ENCODE measurements at places on chromosomes 16 and 17.

- DNase-seq = no peak
Measured at GRCh38 chr17:5181509-5182305, 10.0 kb downstream of the ZNF594 start.

DNA sequence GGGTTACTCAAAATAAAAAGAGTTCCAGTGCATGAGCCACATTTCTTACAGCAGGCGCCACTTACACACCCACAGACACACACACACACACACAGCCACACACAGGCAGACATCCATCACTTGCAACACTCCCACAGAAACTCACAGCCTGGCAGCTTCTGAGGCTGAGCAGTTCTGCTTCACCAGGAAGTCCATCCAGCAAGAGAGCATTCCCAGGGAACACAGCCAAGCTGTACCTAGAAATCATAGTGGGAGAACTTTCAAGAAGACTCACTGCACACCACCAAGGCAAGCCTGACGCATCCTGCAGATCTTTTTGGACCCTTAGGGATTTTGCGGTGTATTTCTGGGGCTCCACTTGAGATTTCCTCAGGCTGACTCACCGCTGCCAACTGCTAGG is 140.9 kb upstream of the WSB1 start:
- DNase-seq = no peak

DNA sequence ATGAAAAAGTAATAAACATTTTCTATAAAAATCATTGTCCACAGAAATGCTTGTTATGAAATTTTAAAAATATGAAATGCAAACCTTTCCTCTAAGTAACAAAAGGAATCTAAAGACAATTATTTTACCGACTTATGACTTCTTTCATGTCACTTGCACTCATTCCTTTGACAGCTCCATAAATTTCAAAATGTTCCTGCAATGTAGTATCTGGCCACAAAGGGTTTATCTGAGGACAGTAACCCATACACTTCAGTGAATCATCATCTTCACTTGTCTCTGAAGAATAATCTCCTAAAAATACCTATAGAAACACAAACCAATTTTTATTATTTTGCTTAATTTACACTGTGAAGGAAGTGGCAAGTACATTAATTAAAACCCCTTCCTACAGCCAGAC is 25.6 kb upstream of the ABCA10 start:
- DNase-seq = no peak

- no peak for DNase-seq
Measured at GRCh38 chr17:82171750-82172375, 40.8 kb downstream of the CCDC57 start.

DNA sequence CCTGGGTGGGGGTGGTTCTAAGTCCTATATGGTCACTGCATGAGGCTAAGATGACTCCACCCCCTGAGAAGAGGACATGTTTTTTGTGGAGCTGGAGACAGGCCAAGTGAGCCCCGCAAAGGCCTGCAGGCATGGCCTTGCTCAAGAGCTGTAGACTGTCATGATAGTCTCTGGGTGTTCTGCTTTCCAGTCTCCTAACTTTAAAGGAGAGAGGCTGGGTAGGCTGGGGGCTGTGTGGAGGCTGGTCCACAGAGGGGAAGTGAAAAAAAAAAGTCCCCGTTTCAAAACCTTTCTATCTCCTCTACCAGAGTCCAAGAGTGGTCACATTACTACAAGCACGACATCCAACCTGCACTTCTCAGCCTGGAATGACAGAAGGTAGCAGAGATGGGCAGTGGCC is 27.1 kb downstream of the CDRT4 start:
- DNase-seq = peak; percentile 54

DNA sequence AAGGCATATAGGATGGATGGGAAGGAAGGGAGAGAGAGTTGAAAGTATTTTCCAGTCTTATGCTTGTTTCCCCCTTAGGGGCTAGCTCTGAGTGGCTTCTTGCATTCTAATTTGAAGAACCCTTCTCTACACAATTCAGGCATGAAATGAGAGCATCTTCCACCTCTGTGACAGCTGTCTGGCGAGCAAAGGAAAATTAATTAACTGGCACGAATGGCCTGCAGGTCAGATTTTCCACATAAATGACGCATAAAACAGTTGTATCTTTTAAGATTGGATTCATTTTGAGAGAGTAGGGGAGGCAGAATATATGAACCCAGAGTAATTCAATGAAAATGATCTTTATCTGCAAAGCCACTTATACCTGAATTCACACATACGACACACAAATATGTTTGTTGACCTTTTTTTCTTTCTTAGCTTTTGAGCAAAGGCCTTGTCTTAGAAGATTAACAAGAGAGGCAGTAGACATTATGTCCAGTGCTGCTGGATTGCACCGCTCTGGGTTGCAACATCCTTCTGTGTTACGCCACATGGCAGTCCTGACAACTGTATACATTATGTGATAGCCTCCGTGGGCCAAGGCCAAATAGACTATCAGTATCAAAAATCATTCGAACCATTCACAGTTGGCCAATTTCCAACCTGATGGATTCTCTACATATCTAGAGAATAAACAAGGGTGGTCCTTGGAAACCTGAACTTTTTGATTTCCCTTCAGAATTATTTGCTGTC is 173.0 kb upstream of the GOT2 start:
- DNase-seq = peak; percentile 54
